ENCODE measurements at places on chromosomes 12 and 14.

GRCh38 chr12:122031342-122032216 is 9.9 kb downstream of the BCL7A start:
- DNase-seq = peak; percentile 31

GRCh38 chr14:68586896-68587751 is 205.7 kb downstream of the ZFP36L1 start:
- DNase-seq = peak; percentile 41

GRCh38 chr14:72404998-72405397 is 472.8 kb downstream of the RGS6 start:
- DNase-seq = no peak

DNA sequence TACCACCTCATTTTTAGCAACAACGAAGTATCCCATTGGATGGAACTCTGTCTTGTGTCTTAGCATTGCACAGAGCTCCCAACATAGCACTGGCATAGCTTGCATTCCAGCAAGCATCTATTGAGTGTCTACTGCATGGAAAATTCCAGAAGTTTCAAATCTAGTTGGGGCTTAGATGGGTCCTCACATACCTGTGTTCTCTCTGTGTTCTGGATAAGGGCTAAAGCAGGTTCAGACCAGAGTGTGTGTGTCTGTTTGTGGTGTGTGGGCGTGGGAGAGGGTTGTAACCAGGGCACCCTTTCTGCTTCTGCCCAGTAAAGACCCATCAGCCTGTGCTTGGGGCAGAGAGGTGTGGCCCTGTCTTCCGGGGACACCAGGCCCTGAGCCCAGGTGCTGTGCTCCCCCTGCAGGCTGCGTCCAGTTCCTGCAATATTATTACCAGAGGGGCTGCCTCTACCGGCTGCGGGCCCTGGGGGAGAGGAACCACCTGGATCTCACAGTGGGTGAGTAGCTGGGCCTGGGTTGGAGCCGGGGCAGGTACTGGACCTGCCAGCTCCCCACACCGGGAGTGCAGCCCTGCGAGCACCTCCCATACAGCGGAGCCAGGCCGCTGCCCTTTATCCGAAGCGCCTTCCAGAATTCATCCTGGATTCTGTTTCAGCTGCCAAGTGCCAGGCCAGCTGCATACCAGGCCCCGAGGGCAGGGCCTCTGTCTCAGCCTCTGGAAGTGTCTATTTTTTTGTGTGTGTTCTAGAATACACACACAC is 20.3 kb downstream of the RHOF start:
- peak; percentile 62 for DNase-seq
